ENCODE measurements at places on chromosomes 1 and 21. TPM values are rescaled to one million over a fixed set of nuclear protein-coding genes. Genes with fewer than 3 reads are reported as not detected.

DNA sequence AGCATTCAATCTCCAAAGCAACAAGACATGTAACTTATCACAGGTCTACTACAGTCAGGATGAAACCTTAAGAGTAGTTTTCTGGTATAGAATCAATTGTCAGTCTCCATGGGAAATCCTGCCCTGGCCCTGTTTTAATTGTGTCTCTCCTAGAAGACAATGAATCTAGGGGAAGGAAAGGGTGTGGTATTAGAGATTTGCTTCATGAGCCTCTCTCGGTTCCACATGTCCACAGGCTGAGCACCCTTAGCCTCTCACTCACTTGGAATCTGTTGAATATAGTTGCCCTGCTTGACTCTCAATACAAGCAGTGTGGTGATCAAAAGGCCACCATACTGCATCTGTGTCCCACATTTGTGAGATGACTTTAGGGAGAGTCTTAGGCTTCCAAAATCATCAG is 17.7 kb downstream of the SPATA46 start:
- no peaks in the 10 kb centered on the region for H3K27me3 ChIP-seq
- no peak overlapping the region for H3K27ac ChIP-seq
- no peak overlapping the region for H3K4me3 ChIP-seq

DNA sequence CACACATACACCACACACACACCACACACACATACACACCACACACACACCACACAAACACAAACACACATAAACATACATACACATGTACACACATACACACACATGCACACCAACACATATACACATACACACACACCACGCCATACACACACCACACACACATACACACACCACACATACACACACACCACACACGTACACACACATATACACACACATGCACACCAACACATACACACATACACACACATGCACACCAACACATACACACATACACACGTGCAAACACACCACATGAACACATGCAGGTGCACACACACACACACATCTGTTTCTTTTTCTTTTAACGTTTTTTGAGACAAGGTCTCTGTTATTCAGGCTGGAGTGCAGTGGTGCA is 41.0 kb upstream of the SLC45A1 start:
- no peak for DNase-seq
- H3K36me3 ChIP-seq: no peaks in the 10 kb centered on the region
- H3K27ac ChIP-seq: no peak overlapping the region
- H3K27me3 ChIP-seq: no peaks in the 10 kb centered on the region

DNA sequence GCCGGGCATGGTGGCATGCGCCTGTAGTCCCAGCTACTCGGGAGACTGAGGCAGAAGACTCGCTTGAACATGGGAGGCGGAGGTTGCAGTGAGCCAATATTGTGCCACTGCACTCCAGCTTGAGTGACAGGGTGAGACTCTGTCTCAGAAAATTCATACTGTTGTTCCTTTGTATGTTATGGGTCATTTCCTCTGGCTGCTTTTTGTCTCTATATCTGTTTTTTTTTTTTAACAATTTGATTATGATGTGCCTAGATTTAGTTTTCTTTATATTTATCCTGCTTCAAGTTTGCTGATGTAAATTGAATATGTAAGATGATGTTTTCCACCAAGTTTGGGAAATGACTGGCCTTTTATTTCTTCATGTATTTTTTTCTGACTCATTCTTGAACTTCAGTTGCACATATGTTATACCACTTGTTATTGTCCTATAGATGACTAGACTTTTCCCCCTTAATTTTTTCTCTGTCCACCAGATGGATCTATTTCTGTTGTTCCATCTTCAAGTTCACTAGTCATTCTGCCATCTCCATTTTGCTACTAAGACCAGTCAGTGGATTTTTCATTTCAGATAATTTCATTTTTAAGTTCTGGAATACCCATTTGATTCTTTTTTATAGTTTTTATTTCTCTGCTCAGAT is 173.5 kb downstream of the GALNT2 start:
- no peaks in the 10 kb centered on the region for H3K27me3 ChIP-seq
- peaks cover 4% of the 10 kb centered on the region for H3K36me3 ChIP-seq
- no peak overlapping the region for H3K27ac ChIP-seq
- no peak overlapping the region for H3K4me3 ChIP-seq

RCSD1 gene
- 25.2 TPM for total RNA-seq

RHD gene
- 0.12 TPM for total RNA-seq

DNA sequence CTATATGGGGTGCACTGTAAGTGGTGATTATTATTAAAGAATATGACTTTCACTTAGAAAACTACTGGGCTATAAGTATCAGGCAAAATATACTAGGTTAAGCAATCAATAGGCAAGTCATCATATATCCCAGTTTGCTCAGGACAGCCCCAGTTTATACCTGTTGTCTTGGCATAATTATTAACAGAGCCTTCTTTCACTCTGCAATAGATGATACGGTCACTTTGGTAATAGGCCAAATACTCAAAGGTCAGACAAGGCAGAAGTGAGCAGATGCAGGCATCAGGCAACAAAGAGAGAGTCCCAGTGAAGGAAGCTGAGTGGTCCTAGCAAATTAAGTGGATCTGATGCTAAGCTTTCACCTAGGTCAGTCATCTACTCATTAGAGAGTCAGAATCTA is 599.9 kb downstream of the LMO4 start:
- no peak overlapping the region for H3K27ac ChIP-seq
- no peak overlapping the region for H3K4me3 ChIP-seq
- no peaks in the 10 kb centered on the region for H3K4me1 ChIP-seq
- no peak for DNase-seq
- no peaks in the 10 kb centered on the region for H3K27me3 ChIP-seq

NTRK1 gene
- total RNA-seq: 0.92 TPM

WASF2 gene
- 29.4 TPM for total RNA-seq

GRCh38 chr1:63674865-63675419 is 81.7 kb downstream of the PGM1 start:
- no peaks in the 10 kb centered on the region for H3K4me1 ChIP-seq
- no peak for DNase-seq
- H3K4me3 ChIP-seq: no peak overlapping the region
- H3K27ac ChIP-seq: no peak overlapping the region

BRDT gene
- not detected for total RNA-seq

DENND2C gene
- total RNA-seq: 16.4 TPM

DNA sequence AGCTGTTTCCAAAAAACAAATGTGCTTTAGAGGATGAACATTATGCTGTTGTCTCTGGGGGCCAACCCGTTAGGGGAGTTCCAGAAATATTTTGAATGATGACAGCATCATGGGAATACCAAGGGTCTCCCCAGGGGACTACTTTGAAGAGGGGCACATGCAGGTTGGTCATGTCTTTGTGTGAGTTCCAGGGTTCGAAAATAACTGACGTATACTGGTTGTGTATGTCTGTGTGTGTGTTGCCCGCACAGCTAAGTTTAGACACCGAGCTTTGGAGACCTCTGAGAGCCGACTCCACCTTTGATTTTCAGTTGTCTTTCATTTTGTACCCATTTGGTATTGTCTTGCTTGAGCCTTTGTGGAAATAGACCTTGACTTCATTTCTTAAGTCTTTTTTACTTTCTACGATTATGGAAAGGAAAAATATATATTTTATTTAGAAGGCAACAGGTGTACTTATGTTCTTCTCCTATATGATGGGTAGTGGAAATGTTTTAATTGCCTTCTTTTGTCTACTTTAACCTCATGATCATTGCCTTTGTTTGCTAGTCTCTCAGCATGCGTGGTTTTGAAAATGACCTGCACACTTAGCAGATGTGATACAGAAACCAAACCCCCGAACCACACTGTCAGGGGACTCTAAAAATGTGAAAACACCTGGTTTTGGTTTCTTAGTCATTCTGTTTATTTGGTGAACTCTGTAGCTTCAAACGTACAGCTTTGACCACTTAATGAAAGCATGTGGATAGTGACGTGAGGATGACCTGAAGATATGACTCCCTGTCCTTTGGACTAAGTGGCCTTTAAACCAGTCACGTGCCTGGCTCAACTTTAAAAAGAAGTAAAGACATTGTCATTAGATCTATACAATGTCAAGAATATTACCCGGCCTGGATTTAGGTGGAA is 56.5 kb downstream of the GALNT2 start:
- no peak overlapping the region for H3K4me3 ChIP-seq
- DNase-seq: no peak
- no peaks in the 10 kb centered on the region for H3K27me3 ChIP-seq
- no peaks in the 10 kb centered on the region for H3K36me3 ChIP-seq

ADCY10 gene
- total RNA-seq: 0.19 TPM

DNA sequence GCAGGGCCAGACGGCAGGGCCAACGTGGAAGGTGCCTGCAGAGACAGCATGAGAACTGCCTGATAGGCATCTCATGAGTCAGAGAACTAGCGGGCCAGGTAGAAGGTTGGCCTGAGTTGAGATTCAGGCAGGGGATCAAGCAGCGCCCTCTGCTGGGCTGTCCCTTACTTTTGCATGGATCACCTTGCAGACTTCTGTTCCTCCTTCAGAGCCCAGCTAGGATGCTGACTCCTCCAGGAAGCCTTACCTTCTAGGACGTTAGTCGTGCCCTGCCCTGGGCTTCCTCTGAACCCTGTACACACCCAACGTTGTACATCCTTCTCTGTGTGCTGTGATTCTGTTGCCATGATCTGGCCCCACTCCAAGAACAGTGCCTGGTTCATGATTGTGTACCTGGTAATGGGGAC is 231.3 kb upstream of the VAMP3 start:
- H3K27ac ChIP-seq: no peak overlapping the region
- H3K27me3 ChIP-seq: no peaks in the 10 kb centered on the region
- DNase-seq: peak; percentile 8
- no peak overlapping the region for H3K4me3 ChIP-seq
- H3K36me3 ChIP-seq: no peaks in the 10 kb centered on the region

GRCh38 chr1:201876148-201876818 is 12.4 kb upstream of the SHISA4 start:
- H3K36me3 ChIP-seq: peaks cover 52% of the 10 kb centered on the region
- H3K27ac ChIP-seq: no peak overlapping the region
- no peaks in the 10 kb centered on the region for H3K27me3 ChIP-seq
- peaks cover 33% of the 10 kb centered on the region for H3K4me1 ChIP-seq

DNA sequence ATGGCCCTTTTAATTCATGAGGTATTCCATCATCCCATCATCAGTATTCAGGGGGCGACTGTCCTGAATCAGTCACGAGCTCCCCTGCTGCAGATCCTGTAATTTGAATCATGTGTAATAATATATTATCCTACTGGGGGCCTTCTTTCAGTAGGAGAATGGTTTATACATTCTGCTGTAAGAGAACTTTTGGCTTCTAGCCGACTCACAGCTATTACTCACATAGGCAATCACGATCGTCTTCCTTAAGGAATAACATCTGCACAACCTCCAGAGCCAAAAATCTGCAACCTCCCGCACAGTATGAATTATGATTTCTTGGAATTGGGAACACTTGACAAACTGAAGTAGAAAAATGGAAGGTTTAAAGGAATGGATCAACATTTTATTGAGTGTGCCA is 343.0 kb downstream of the USP25 start:
- no peaks in the 10 kb centered on the region for H3K4me1 ChIP-seq
- DNase-seq: no peak
- no peaks in the 10 kb centered on the region for H3K27me3 ChIP-seq
- no peaks in the 10 kb centered on the region for H3K36me3 ChIP-seq
- no peak overlapping the region for H3K27ac ChIP-seq

- no peak overlapping the region for H3K4me3 ChIP-seq
- no peak for DNase-seq
- H3K27ac ChIP-seq: no peak overlapping the region
- no peaks in the 10 kb centered on the region for H3K27me3 ChIP-seq
Observed at GRCh38 chr1:117890452-117890851, 39.0 kb downstream of the GDAP2 start.

TMPRSS15 gene
- not detected for total RNA-seq

DNA sequence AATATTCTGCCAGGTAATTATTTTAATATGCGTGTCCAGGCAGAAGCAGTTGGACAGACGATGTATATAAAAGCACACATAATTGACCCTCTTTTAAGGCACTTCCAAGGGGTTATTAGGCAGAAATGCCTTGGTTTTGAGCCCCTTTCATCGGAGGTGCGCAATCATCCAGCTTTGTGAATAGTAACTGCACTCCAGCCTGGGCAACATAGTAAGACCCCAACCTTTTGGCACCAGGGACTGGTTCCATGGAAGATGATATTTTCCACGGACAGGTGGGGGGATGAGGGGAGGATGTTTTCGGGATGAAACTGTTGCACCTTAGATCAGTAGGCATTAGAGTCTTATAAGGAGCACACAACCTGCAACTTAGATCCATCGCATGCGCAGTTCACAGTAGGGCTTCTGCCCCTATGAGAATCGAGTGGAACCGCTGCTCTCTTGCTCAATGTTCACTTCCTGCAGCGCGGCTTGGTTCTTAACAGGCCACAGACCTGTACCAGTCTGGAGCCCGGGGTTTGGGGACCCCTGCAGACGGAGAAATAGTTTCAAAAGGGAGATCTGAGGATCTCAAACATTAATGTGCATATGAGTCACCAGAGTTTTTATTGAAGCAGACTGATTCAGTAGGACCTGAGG is 1.8 kb upstream of the MCOLN2 start:
- DNase-seq: no peak
- no peak overlapping the region for H3K27ac ChIP-seq
- H3K4me3 ChIP-seq: peak overlapping the region; percentile 69
- peaks cover 80% of the 10 kb centered on the region for H3K27me3 ChIP-seq

DNA sequence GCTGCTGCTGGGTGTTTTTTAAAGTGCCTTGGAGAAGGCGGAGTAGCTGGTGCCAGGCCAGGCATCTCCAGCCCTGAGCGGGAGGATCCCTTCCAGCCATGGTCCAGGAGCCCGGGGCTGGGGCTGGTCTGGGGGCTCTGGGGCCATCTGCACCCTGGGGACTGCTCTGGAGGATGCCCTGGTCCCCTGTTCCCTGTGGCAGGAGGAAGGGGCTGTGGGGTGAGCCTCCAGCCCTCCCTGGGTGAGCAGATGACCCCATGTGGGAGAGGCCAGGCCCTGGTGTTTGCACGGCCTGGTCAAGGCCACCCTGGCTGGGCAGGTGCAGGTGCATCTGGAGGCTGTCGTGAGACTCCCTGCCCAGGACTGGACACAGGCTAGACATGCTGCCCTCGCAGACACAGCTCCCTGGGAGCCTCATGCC is 56.7 kb downstream of the SLX9 start:
- no peak overlapping the region for H3K27ac ChIP-seq
- no peaks in the 10 kb centered on the region for H3K27me3 ChIP-seq
- DNase-seq: no peak
- no peaks in the 10 kb centered on the region for H3K36me3 ChIP-seq
- peaks cover 18% of the 10 kb centered on the region for H3K4me1 ChIP-seq

IL20 gene
- total RNA-seq: not detected

SPRR5 gene
- total RNA-seq: not detected

- H3K4me1 ChIP-seq: no peaks in the 10 kb centered on the region
- H3K36me3 ChIP-seq: no peaks in the 10 kb centered on the region
- no peaks in the 10 kb centered on the region for H3K27me3 ChIP-seq
- DNase-seq: no peak
- H3K4me3 ChIP-seq: no peak overlapping the region
Observed at GRCh38 chr1:182478238-182478637, 28.3 kb downstream of the RGSL1 start.
